A549 treated with DMSO at 1 μM for 4 hours (cell line): ENCODE measurements at places on chromosomes 3 and 15. TPM values are rescaled to one million over a fixed set of nuclear protein-coding genes. Genes with fewer than 3 reads are reported as not detected.

Gene TLE3
- 17.0 to 23.3 TPM (median 20.5 TPM) in 5 replicates for total RNA-seq

Gene RPL35A
- total RNA-seq: 938 to 1,114 TPM (median 1,088 TPM) in 5 replicates

Gene CBLB
- 9.9 to 14.5 TPM (median 13.0 TPM) in 5 replicates for total RNA-seq

Gene OR5K2
- not detected in 5 replicates for total RNA-seq

Gene RAB8B
- 9.9 to 18.8 TPM (median 16.7 TPM) in 5 replicates for total RNA-seq

Gene CHDH
- total RNA-seq: 2.2 to 3.2 TPM (median 2.6 TPM) in 5 replicates

Gene LSM3
- 19.1 to 24.1 TPM (median 21.4 TPM) in 5 replicates for total RNA-seq

Gene MELTF
- total RNA-seq: 46.4 to 63.5 TPM (median 58.3 TPM) in 5 replicates

Gene EOMES
- total RNA-seq: 1.3 to 2.4 TPM (median 2.1 TPM) in 5 replicates

Gene PIERCE2
- 3.2 to 4.1 TPM (median 3.8 TPM) in 5 replicates for total RNA-seq

Gene SNTN
- not detected in 5 replicates for total RNA-seq

Gene GOLGA6L10
- total RNA-seq: 0.43 to 0.74 TPM (median 0.69 TPM) in 5 replicates

Gene RARRES1
- total RNA-seq: 7.6 to 11.0 TPM (median 10.3 TPM) in 5 replicates

Gene PRRT3
- total RNA-seq: 1.0 to 1.5 TPM (median 1.4 TPM) in 5 replicates

Gene FGF7
- 0.05 TPM in 1 of 5 replicates, not detected in the others for total RNA-seq

Gene ZNF860
- total RNA-seq: 0.97 to 1.5 TPM (median 1.1 TPM) in 5 replicates

Gene NKIRAS1
- 9.0 to 10.8 TPM (median 9.4 TPM) in 5 replicates for total RNA-seq

Gene ACP3
- total RNA-seq: 0.02 TPM in 1 of 5 replicates, not detected in the others

Gene LHFPL4
- 0.06 to 0.15 TPM (median 0.08 TPM) in 5 replicates for total RNA-seq

Gene SOX14
- total RNA-seq: not detected in 5 replicates

Gene GP5
- total RNA-seq: 0.03 to 0.07 TPM in 2 of 5 replicates, not detected in the others

Gene HHATL
- total RNA-seq: 0.30 TPM in 1 of 5 replicates, not detected in the others

Gene IL17RB
- total RNA-seq: 0.81 to 1.3 TPM (median 1.0 TPM) in 5 replicates

Gene RHOA
- total RNA-seq: 463 to 497 TPM (median 486 TPM) in 5 replicates
